ENCODE measurements at places on chromosomes 1 and 21. TPM values are rescaled to one million over a fixed set of nuclear protein-coding genes. Genes with fewer than 3 reads are reported as not detected.

DNA sequence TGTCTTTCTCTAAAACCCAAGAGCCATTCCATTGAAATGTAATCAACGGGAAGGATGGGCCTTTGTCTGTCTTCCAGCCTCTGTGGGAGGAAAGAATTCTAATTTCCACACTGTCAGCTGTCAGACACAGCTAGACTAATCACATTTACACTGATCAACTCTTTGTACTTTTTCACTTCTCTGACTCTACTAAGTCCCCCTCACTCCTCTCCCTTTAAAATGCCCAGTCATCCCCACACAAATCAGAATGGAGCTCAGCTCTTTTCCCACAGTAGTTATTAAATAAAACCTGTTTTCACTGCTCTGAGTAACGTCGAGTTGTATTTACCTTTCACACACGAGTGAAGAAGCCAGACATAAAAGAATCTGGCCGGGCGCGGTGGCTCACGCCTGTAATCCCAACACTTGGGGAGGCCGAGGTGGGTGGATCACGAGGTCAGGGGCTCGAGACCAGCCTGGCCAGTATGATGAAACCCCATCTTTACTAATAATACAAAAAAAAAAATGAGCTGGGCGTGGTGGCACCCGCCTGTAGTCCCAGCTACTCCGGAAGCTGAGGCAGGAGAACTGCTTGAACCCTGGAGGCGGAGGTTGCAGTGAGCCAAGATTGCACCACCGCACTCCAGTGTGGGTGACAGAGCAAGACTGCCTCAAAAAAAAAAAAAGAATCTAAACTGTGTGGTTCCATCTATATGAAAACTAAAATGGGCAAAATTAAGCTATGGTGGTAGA, 13.3 kb downstream of the ZBTB8OS start:
- no peak for DNase-seq

- no peak for DNase-seq
Measured at GRCh38 chr1:26127235-26128163, 15.9 kb downstream of the PDIK1L start.

- DNase-seq = no peak
Measured at GRCh38 chr21:39232861-39233291, 49.6 kb upstream of the PSMG1 start.

GRCh38 chr21:26011292-26011940, 159.2 kb downstream of the APP start:
- no peak for DNase-seq

- no peak for DNase-seq
Measured at GRCh38 chr1:40592107-40592803, 60.8 kb downstream of the ZNF684 start.

- DNase-seq = no peak
Measured at GRCh38 chr21:38976900-38977299, 171.2 kb downstream of the ETS2 start.

- no peak for DNase-seq
Measured at GRCh38 chr21:42980312-42981213, 6.2 kb downstream of the PKNOX1 start.

DNA sequence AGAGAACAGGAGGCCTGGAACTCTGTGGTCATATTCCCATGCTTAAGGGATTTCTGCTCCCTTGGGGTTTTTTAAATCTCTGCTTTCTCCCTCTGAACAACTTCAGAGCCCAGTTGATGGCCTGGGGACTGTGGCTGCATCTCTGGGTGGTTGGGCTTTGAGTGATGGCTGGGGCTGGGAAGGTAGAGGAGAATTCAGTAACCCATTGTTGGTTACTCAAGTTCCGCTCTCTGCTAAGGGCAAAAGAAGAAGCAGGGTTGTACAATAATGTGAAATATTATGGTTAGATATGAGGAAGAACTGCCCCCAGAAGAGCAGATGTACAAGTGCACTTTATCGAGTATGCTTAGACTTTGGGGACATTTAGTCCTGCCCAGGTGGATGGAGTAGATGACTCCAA, 72.1 kb upstream of the CNTN2 start:
- no peak for DNase-seq

GRCh38 chr1:67818725-67819301, 14.5 kb downstream of the GNG12 start:
- no peak for DNase-seq

- DNase-seq = no peak
Measured at GRCh38 chr1:59332983-59333382, 36.1 kb downstream of the FGGY start.

GRCh38 chr1:246959944-246960693, 28.4 kb upstream of the AHCTF1 start:
- DNase-seq = no peak

DNA sequence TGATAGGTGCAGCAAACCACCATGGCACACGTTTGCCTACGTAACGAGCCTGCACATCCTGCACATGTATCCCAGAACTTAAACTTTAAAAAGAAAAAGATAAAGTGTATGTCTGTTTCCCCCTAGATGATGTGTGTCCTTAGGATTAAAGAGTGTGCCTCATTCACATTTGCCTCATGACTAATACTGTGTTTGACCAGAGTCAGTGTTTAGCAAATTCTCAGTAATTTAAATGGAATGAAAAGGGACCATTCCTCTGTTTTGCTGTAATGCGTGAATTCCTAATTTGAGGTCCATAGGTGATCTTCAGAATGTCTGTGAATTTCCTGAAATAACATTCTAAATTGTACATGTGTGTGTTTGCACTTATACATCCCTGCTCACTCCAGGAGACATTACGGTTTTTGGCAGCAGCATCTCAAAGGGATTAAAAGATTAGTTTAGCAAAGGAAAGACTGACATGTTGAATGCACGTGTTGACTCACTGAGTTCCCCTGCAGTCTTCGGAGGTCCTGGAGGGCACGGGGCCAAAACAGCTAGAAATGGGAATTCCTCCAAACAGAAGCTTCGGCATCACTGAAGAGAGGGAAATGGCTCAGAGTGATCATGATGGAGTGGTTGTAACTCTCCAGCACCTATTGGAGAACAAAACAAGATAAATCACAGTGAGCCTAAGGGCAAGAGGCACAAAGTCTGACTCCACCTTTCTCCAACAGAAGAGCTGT, 19.1 kb upstream of the SLC35F3 start:
- DNase-seq = no peak

DNA sequence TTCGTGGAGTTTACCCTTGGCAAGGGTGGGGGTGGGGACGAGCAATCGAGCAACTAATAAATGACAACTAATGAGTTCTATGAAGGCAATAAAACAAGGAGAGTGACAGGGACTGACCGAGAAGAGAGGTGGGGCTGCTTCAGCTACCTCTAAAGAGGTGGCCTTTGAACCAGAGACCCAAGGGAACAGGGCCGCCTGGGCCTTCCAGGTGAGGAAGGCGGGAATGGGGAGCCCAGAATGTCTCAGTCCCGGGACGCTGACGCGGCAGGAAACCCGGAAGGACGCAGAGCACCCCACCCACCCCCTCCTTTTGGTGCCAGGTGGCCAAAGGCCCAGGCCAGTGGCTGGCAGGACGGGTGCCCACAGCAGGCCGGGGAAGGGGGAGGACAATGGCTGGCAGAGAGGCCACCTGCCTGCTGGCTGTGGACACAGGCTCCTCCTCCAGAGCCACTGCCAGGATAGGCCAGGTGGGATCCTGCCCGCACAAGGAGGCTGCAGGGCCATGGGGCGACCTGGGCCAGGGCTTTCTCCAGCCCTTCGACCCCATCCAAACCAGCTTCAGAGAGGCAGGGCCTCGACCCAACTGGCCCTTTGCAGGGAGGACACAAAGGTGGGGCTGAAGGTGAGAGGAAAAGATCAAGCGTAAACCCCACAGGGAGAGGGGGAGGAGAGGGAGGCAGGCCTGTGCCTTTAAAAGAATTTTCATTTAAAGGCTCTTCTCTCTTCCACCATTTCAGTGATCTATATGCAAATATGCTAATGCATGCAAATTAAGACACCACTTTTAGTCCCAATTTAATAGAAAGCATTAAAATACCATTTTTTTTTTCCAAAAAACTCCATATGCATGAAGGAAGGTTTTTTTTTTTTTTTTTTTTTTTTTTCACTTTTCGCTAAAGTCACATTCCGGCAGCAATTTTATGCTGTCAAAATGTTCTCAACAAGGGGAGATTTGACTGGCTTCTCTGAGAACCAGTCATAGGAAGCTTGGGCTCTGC, 58.1 kb downstream of the CASZ1 start:
- DNase-seq = no peak

- DNase-seq = no peak
Measured at GRCh38 chr1:67596674-67597073, 88.3 kb upstream of the GADD45A start.

- DNase-seq = peak; percentile 83
Measured at GRCh38 chr1:15975805-15976680, at the start of gene ZBTB17. Gene ZBTB17 (minus strand): TSS chr1:15976101. CDS start chr1:15948495, 27,606 bp downstream.

- DNase-seq = no peak
Measured at GRCh38 chr21:24224422-24224821, 1382.9 kb downstream of the MRPL39 start.

DNA sequence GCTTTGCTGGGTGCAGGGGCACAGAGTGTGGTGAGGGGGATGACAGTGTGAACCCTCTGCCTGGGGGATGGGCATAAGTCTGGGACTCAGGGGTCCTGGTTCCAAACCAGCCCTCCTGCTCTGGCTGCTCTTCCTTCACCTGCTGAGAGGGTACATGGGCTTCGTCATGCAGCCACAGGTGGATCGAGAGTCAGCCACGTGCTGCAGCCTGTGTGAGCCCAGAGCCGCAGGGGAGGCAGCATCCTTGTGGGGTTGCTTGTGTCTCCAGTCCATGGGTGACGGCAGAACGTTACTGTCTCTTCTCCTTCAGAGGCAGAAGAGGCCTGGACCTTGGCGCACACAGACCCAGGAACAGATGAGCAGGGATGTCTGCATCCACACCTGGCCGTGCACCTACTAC, 12.1 kb downstream of the SNAP47 start:
- no peak for DNase-seq

DNA sequence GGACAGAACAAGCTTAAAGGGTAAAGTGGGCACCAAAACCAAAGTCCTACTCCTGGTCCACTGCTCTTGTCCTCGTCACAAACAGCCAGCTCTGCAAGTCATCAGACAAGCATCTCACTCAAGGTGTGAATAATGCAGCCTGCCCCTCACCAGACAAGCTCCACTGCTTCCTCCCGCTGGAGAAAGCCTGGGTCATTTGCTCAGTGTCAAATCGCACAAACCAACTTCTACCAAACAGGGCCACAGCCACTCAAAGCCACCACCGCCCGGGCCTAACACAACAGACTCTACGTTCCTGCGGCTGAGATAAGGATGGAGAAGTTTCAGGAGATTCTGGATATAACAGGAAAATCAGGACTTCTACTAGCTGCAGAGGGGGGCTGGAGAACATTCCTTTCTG, 3.3 kb downstream of the SSBP3 start:
- DNase-seq = no peak

DNA sequence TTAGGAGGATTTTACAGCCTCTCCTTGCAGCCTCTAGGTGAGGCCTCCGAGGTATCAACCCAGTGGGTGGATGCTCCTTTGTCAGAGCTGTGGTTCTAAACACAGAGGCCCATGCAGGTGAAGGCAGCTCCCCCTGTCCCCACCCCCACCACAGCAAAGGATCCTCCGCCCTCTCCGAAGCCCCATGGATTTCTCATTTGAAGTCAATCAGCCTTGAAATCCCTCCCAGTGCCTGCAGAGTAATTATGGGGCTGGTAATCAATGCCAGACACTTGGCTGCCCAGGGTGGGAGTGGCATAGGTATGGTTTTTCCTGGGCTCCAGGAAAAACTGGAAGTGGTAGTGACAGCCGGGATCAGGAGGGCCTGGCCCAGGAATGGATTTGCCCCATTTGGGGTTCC, 119.5 kb upstream of the CSF3R start:
- DNase-seq = no peak

- DNase-seq = no peak
Measured at GRCh38 chr1:94154989-94155388, 34.0 kb upstream of the ABCA4 start.

DNA sequence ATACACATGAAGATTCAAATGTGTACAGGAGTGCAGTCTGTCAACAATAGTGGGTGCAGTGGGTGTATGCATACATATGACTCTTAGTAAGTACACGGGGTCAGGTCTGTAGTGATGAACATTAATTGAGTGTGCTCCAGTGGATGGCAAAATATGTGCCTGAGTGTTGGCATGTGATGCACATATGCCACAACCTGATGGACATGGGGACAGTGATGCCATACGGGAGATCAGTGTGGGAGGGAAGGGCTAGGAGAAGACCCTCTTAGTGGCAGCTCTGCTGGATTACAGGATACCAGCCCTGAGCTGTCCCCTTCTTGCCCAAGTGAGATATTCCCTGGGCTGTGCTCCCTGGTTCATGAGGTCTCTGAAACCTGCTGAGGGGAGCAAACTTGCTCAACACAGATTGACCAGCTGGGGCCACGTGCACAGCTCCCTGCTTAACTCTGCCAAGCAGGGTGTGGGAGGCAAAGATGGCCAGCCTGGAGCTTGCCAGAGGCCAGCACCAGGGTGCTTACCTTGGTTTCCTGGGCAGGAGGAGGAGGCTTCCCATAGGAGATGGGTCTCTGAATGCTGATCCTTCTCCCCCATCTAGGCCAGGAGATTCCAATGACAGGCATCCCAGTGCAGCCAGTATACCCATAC, 2.2 kb downstream of the SHISA4 start:
- DNase-seq = no peak

- peak; percentile 18 for DNase-seq
Measured at GRCh38 chr21:45078877-45079281, 4.5 kb downstream of the ADARB1 start.

DNA sequence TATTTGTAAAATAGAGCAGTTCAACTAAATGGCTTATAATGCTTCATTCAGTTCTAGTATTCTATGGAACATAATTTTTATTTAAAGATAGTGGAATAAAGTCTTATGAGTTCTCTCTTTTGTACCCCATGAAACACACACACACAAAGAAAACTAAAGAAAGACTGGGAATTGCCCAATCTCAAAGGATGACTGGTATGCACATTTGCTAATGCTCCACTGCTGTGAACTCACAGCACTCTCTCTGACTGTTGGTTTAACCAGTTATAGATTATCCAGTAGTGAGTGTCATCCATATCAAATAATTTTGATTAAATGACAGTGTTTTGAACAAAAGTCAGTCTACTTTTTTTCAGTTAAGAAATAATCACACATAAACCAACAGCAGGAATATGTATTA, 1082.4 kb upstream of the B3GALT2 start:
- peak; percentile 3 for DNase-seq

The UBXN10 gene
- polyA plus RNA-seq = not detected

The NBPF20 gene
- 5.7 TPM for polyA plus RNA-seq

The TRIM63 gene
- polyA plus RNA-seq = not detected

The GJA4 gene
- polyA plus RNA-seq = not detected

The YOD1 gene
- polyA plus RNA-seq = 2.5 TPM

The RAB13 gene
- polyA plus RNA-seq = 259 TPM

The PCSK9 gene
- 0.17 TPM for polyA plus RNA-seq

The SLC9C2 gene
- polyA plus RNA-seq = not detected

The SLC6A9 gene
- 17.3 TPM for polyA plus RNA-seq

The MSH4 gene
- polyA plus RNA-seq = 0.04 TPM

The HSD3B2 gene
- not detected for polyA plus RNA-seq

The S100A3 gene
- polyA plus RNA-seq = 3.2 TPM

The MEX3A gene
- polyA plus RNA-seq = 14.6 TPM

The EDARADD gene
- polyA plus RNA-seq = not detected

The LINGO4 gene
- not detected for polyA plus RNA-seq

The S100A8 gene
- polyA plus RNA-seq = not detected

The FALEC gene
- not detected for polyA plus RNA-seq

The TAS1R3 gene
- polyA plus RNA-seq = 0.11 TPM

The MATN1 gene
- 0.09 TPM for polyA plus RNA-seq

Data from AG04450 (cell line).